Ovary (tissue), 10 donors: ENCODE measurements at places on chromosomes 7 and 10. TPM values are rescaled to one million over a fixed set of nuclear protein-coding genes. Genes with fewer than 3 reads are reported as not detected.

- no peak overlapping the region for H3K4me3 ChIP-seq
- no peak for DNase-seq
- no peak overlapping the region for H3K27ac ChIP-seq
- H3K4me1 ChIP-seq, result peaks cover 9% of the 10 kb centered on the region
These were observed 1.7 kb downstream of the DDX21 start for GRCh38 chr10:68957654-68958053.

DNA sequence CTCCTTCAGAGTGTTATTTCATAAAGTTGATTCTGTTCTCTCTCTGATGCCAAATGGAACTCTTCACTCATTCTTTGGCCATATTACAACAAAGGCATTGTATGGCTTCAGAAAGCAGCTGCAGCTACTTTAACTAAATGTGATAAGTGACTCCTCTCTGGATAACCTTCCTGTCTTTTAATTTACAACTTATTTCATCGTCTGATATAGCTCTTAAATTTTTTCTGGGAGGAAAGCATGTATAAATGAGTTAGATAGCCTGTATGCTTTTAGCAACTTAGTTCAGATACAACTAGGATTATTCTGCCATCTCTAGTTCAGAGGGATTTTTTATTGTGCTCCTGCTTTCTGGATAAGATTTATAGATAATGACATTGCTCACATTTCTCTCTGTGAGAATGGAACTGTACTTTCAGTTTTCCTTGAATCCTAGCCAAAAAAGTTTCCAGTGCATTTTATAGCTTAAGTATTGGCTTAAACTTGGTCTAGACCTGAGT, 57.5 kb downstream of the KLHDC10 start:
- no peak overlapping the region for H3K4me3 ChIP-seq
- no peaks in the 10 kb centered on the region for H3K27me3 ChIP-seq
- no peak overlapping the region for H3K27ac ChIP-seq
- no peaks in the 10 kb centered on the region for H3K36me3 ChIP-seq
- no peaks in the 10 kb centered on the region for H3K4me1 ChIP-seq
- no peak for DNase-seq

DNA sequence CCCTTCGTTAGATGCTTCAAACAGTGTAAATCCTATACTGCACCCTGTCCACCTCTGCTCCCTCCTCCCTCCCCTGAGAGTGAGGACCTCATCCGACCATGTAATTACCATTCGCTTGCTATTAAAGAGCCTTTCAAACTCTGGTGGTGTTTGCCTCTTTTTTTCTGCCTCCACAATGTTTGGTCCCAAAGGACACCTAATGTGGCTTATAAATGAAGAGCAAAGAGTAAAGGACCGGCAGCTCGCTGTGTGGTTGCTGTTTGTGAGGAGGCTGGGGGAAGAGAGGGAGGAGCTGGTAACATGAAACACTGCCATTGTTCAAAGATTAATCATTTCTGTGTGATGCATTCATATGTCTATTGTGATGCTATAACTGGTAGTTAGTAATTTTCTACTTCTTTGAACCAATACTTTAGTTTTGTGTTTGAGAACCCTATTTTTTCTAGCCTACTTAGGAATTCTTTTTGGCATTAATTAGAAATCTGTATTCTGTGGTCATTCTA, 27.9 kb downstream of the MTURN start:
- H3K27ac ChIP-seq, result no peak overlapping the region
- no peak for DNase-seq
- H3K36me3 ChIP-seq, result no peaks in the 10 kb centered on the region
- H3K27me3 ChIP-seq, result no peaks in the 10 kb centered on the region

DNA sequence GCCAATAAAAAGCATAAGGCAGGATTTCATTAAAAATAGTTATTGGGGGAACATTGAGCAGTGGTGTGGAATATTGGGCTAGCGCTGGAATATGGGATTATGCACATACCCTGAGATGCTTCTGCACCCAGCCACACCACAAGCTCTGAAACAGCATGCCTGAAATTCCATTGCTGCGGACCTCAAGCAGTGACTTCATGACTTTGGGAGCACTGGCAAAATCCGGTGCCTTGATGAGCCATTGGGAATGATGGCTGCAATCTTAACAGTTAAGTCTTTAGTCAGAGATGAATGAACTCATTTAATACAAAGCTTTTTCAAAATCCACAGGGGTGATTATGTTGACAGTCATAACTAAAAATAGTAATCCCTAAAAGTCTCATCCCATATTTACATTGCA, 274.7 kb upstream of the MTPN start:
- no peak for DNase-seq
- no peak overlapping the region for H3K4me3 ChIP-seq
- no peaks in the 10 kb centered on the region for H3K27me3 ChIP-seq
- no peaks in the 10 kb centered on the region for H3K4me1 ChIP-seq
- H3K36me3 ChIP-seq, result no peaks in the 10 kb centered on the region
- no peak overlapping the region for H3K27ac ChIP-seq

DNA sequence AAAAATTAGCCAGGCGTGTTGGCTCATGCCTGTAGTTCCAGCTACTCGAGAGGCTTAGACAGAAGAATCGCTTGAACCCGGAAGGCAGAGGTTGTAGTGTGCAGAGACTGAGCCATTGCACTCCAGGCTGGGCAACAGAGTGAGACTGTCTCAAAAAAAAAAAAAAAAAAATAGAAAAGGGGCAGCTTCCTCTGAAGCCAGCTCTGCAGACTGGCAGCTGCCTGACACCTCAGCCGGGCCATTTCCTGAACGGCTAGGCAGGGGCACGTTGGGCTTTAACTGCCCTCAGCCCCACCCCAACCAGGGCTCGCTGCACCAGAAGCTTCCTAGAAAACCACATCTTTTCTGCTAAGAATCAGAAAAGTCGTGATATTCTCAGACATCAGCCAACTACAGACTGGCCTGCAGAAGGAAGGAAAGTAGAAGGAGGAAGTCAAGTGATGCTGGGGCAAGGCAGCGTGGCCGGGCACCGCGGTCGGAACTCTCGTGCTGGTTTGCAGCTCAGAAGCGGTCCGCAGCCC, 38.0 kb downstream of the PRKAG2 start:
- H3K36me3 ChIP-seq, result no peaks in the 10 kb centered on the region
- H3K4me1 ChIP-seq, result peaks cover 4% of the 10 kb centered on the region

- peak overlapping the region; percentile 58 for H3K4me3 ChIP-seq
- peak; percentile 45 for DNase-seq
- H3K27me3 ChIP-seq, result no peaks in the 10 kb centered on the region
- no peak overlapping the region for H3K27ac ChIP-seq
These were observed 438.6 kb upstream of the GALNT17 start for GRCh38 chr7:70693321-70693685.

- no peaks in the 10 kb centered on the region for H3K36me3 ChIP-seq
- no peak overlapping the region for H3K27ac ChIP-seq
- no peaks in the 10 kb centered on the region for H3K27me3 ChIP-seq
- no peak for DNase-seq
- no peak overlapping the region for H3K4me3 ChIP-seq
These were observed 120.7 kb downstream of the LRRTM3 start for GRCh38 chr10:67046507-67046906.

DNA sequence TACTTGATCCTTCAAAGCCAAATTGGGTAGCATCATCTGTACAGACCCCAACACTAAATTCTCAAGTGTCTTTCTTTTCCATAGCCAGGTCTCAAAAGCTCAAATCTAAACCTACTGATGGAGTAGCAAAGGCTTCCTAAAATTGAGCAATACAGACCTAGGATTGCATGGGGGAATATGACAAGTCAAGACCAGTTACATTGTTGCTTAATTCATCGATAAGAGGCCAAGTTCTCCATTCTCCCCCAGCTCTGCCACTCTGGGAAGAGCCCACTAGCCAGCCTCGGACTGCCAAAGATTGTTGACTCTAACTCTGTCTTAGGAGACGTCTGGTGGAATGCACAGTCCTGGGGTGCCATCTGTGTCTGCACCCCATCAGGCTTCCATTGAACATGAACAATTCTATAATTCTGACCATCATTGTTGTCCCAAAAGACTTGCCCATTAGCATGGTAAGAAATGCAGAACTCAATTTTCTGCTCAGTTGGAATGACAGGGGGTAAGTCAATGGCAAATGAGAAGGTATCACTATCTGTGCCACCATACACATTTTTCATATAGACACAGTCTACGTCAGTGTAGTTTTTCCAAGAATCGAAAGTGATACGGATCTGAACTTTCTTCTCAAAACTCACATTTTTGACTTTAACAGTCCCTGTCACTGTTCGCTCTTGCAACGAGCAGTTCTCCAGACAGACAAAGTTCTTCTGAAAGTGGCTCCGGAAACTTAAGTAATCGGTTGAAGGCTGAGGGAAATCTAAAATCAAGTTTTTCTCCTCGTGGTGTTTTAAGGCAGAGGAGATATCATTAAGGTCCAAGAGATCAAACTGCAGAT, 2.9 kb downstream of the PPP1R3C start:
- DNase-seq, result no peak
- H3K27ac ChIP-seq, result no peak overlapping the region
- H3K4me3 ChIP-seq, result no peak overlapping the region
- no peaks in the 10 kb centered on the region for H3K27me3 ChIP-seq
- H3K4me1 ChIP-seq, result peaks cover 2% of the 10 kb centered on the region

GRCh38 chr10:79937701-79938151, 11.2 kb downstream of the SFTPD start:
- H3K36me3 ChIP-seq, result no peaks in the 10 kb centered on the region
- no peaks in the 10 kb centered on the region for H3K27me3 ChIP-seq
- DNase-seq, result no peak
- H3K27ac ChIP-seq, result no peak overlapping the region
- no peak overlapping the region for H3K4me3 ChIP-seq

GRCh38 chr10:97854743-97855142, 5.1 kb downstream of the GOLGA7B start:
- DNase-seq, result no peak
- no peaks in the 10 kb centered on the region for H3K27me3 ChIP-seq
- no peak overlapping the region for H3K27ac ChIP-seq
- H3K4me1 ChIP-seq, result no peaks in the 10 kb centered on the region

- no peaks in the 10 kb centered on the region for H3K36me3 ChIP-seq
- no peak for DNase-seq
- H3K4me1 ChIP-seq, result peaks cover 7% of the 10 kb centered on the region
- no peaks in the 10 kb centered on the region for H3K27me3 ChIP-seq
- H3K4me3 ChIP-seq, result peak overlapping the region; percentile 78
These were observed 882 bp upstream of the CHCHD1 start for GRCh38 chr10:73780966-73781365.

DNA sequence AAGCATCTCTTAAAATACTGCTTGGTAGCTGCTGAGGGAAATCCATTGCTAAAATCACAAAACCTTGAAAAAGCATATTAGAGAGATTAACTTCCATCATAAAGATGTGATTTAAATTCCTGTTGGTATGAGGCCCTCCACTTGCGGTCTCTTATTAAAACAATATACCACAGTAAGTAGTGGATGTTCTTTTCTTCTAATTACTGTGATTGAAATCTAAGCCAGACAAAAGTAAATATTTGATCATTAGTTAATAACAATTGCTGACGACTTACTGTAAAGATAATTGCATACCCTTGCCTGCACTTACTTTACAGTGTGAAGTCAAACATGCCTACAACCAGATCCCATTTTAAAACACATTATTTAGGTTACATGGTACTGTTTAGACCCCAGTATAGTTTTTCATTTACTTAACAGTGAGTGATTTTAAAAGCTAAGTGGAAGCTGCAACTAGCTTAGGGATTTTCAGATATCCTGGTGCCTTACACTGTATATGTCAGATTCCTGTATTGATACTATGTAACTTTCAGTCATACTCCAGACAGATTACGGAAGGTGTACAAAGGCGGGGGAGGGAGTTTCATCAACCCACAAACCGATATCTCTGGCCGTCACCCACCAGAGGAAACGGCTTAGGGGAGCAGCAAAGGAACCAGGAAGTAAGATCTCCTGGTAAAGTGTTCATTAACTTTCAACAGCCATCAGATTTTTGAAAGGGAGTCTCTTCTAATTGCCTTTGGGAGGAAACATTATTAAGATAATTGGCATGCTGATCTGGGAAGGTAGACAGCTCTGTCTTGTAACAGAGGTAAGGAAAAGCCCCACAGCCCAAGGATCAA, 986 bp downstream of the NRP1 start:
- H3K27me3 ChIP-seq, result no peaks in the 10 kb centered on the region
- peak overlapping the region; percentile 69 for H3K4me3 ChIP-seq
- peak overlapping the region; percentile 93 for H3K27ac ChIP-seq
- peaks cover 2% of the 10 kb centered on the region for H3K4me1 ChIP-seq
- H3K36me3 ChIP-seq, result no peaks in the 10 kb centered on the region

- H3K27me3 ChIP-seq, result no peaks in the 10 kb centered on the region
- H3K36me3 ChIP-seq, result no peaks in the 10 kb centered on the region
- DNase-seq, result no peak
- no peaks in the 10 kb centered on the region for H3K4me1 ChIP-seq
- no peak within 1 kb of the TSS for H3K27ac ChIP-seq
These were observed at the start of gene CPA4 for GRCh38 chr7:130292682-130293257. Gene CPA4 (plus strand): TSS chr7:130293161. CDS start chr7:130293181, 20 bp downstream.

DNA sequence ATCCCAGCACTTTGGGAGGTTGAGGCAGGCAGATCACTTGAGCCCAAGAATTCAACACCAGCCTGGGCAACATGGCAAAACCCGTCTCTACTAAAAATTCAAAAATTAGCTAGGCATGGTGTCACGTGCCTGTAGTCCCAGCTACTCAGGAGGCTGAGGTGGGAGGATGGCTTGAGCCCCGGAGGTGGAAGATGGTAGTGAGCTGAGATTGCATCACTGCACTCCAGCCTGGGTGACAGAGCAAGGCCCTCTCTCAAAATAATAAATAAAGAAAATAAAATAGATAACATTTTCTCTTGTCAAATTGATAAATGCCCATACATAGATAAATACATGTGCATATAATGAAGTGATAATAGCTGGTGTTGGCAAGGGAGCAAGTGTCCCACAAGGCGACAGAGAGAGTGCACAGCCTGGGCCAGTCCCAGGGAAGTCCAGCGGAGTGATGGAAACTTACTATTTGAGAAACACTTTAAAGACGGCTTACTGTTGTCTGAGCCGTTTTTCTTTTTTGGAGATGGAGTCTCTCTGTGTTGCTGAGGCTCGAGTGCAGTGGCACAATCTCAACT, 33.4 kb upstream of the DLG5 start:
- no peak overlapping the region for H3K27ac ChIP-seq
- no peaks in the 10 kb centered on the region for H3K27me3 ChIP-seq
- H3K4me3 ChIP-seq, result no peak overlapping the region
- peaks cover 7% of the 10 kb centered on the region for H3K4me1 ChIP-seq
- no peaks in the 10 kb centered on the region for H3K36me3 ChIP-seq
- DNase-seq, result no peak

DNA sequence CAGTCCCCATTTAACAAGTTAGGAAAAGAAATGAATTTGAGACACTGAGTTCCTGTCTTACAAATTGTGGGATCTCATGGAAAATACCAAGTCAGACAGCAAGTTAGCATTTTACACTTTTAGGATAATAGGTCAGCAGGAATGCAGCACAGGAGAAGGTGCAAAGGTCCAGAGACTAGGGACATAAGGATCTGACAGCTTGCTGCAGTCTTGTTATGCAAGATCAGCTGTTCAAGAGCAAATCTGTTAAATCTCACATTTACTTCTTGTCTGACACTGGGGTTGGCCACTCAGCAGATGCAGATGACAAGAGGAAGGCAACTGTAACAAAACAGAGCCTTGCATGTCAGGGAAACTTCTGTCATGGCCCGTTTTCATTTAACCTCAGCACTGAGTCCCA, 239.6 kb downstream of the PHF14 start:
- peaks cover 6% of the 10 kb centered on the region for H3K4me1 ChIP-seq
- no peak overlapping the region for H3K4me3 ChIP-seq
- DNase-seq, result no peak
- no peak overlapping the region for H3K27ac ChIP-seq
- no peaks in the 10 kb centered on the region for H3K27me3 ChIP-seq
- H3K36me3 ChIP-seq, result no peaks in the 10 kb centered on the region

Gene BMPR1A
- polyA plus RNA-seq, result 40.1 TPM

Gene C10orf53
- polyA plus RNA-seq, result not detected

Gene CCDC7
- 1.2 TPM for polyA plus RNA-seq

Gene SPAM1
- polyA plus RNA-seq, result not detected

Gene PLAC9
- polyA plus RNA-seq, result 6.3 TPM

Gene LIPJ
- not detected for polyA plus RNA-seq
